ENCODE measurements at places on chromosomes 16 and 17.

- peak; percentile 29 for DNase-seq
These were observed 16.2 kb upstream of the MRC2 start for GRCh38 chr17:62611292-62611691.

DNA sequence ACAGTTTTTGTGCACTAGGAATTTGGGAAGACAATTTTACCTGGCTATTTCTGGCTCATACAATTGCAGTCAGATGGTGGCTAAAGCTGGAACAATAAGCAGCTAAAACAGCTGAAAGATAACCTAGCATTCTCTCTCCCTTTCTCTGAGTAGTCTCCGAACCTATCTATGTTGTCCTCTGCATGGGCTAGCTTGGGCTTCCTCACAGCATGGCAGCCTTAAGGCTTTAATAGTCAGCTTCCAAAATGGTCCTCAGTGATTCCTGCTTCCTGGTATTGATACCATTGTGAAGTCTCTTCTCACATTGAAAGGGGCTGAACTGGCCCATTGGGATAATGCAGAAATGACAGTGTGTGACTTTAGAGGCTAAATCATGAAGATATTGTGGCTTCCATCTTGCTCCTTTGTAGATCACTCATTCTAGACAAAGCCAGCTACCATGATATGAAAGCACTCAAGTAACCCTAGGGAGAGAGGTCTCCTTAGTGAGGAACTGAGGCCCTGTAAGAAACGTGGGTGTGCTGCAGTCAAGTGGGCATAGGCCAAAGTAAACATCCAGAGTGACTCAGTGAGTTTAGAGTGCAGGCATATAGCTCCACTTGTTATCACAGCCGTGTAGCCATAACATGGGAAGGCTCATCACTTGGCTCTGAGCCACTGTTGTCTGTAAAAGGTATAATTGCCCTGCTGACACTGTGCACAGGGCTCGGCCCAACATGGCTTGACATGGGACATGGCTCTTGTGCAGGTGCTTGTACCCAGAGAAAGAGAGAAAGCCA lies 5.5 kb upstream of the VKORC1 start:
- no peak for DNase-seq

GRCh38 chr16:9351440-9351839 lies 260.0 kb downstream of the HAPSTR1 start:
- no peak for DNase-seq

DNA sequence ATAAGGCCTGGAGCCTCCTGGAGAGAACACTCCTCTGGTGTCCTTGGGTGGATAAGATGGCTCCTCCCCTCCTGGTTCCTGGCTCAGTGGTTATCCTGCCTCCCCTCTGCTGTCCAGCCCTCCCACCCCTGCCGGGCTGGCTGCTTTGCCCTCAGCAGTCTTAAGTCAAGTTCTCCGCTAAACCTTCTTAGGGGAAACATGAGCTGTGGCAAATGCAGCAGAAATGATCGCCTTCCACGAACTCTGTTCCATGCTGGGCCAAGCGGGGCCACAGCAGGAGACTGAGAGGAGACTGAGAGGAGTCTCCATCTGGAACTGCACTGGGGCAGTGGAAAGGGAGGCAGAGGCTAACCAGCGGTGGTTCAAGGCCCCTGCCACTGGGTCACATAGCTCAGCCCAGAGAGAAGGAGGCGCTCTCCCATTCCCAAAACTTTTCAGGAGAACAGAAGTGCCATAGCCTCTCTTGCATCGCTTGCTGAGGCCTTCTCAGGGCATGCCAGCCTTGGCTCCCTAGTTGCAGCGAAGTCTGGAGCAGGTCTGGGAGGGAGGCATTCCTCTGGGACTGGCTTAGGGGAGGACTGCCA lies 26.9 kb downstream of the TNS4 start:
- DNase-seq, result no peak

DNA sequence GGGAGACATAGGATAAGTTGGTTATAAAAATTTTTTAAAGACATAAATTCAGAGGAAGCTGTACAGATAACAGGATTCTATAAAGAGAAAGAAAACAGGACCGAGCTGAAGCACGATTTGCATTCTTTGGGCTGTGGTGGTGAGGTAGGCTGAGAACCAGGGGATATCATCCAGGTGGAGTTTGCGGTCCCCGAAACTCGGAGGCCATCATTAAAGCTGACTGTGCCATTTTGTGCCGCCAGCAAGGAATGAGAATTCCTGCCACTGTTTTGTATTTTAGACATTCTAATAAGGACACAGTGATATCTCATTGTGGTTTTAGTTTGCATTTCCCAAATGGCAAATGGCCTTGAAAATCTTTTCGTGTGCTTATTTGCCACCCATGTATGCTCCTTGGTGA lies 197.9 kb downstream of the IRF8 start:
- DNase-seq, result no peak

GRCh38 chr17:75759457-75759856 lies 5.5 kb downstream of the GALK1 start:
- no peak for DNase-seq

GRCh38 chr17:39678340-39679116 lies 9.3 kb downstream of the PGAP3 start:
- DNase-seq, result no peak

DNA sequence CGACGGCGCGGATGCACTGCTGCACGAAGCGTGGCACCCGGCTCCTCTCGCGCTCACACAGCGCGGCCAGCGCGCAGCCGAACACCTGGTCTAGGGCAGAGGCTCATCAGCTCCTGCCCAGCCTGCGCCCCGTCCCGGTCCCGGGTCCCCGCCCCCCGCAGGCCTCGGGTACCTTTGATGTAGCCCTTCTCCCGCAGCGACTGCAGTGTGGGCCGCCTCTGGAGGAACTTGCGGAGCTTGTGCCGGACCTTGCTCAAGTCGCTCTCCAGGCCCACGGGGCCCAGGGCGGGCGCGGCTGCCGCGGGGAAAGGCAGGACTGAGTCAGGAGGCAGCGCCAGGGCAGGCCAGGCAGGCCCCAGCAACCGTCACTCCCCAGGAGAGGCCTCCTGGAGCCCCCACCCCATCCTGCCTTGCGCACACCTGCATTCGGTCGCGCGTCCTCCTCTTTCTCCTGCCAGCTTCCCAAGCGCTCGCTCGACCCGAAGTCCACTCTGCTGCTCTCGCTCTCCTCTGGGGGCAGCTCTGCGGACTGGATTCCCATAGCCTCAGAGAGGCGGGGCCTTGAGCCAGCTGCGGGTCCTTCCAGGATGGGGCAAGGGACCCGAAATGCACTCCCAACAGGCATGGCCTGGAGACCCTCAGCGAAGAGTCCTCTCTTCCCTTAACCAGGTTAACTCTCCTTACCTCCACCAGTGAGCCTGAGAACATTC lies 36.0 kb downstream of the ARHGAP27 start:
- DNase-seq, result no peak

- DNase-seq, result no peak
These were observed 5.8 kb downstream of the IRX3 start for GRCh38 chr16:54280751-54281150.

GRCh38 chr17:77824780-77825280 lies 133.7 kb upstream of the TNRC6C start:
- DNase-seq, result no peak

GRCh38 chr16:11624205-11624604 lies 37.5 kb upstream of the LITAF start:
- no peak for DNase-seq

- DNase-seq, result no peak
These were observed 358.0 kb downstream of the C16orf95 start for GRCh38 chr16:86959091-86959651.

DNA sequence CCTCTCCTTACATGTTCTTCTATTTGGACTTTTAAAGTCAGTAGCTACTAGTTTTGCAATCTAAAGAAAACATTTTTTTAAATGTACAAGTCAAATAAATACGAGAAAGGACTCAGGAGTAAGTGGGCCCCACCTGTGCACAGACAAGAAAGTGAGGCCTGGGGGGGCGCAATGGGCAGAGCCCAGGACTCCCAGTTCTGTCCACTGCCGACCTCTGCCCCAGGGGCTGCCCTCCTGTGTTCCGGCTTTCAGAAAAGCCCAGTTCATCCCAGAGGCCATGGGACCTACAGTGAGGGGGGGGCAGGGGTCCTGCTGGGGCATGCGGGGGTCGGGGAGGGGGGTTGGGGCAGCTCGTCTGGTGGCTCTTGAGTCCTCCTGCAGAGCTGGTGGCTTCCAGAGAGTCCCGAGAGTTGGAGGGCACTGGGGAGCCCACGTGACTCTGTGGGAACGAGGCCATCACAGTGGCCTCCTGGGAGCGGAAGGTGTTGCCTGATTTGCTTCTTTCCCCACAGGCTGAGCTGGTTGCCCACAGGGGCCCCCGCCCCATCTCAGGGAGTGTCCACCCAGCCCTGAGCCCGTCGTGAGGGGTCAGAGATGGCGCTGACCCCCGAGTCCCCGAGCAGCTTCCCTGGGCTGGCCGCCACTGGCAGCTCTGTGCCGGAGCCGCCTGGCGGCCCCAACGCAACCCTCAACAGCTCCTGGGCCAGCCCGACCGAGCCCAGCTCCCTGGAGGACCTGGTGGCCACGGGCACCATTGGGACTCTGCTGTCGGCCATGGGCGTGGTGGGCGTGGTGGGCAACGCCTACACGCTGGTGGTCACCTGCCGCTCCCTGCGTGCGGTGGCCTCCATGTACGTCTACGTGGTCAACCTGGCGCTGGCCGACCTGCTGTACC lies 2.4 kb downstream of the UTS2R start:
- no peak for DNase-seq

- no peak for DNase-seq
These were observed 3.6 kb downstream of the RNF166 start for GRCh38 chr16:88702371-88703210.

GRCh38 chr17:32100971-32101631 lies 41.2 kb upstream of the RHOT1 start:
- DNase-seq, result no peak

DNA sequence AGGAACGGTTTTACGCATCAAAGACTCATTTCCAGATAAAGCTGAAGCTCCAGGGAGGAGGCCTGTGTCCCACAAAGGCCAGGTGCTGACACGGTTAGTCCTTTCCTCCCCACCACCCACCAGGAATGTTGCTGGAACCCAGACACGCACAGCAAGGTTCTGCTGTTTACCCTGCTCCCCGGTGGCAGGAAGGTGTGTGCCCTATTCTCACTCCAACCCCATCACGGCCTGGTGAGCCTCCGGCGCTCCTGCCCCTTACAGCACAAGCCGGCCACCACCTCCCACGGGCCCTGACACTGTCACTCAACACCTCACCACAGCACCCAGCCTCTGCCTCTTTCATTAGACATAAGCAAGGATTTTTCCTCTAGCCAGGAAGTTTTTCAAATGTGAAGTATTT lies 47.8 kb downstream of the ANKRD11 start:
- DNase-seq, result no peak

- DNase-seq, result no peak
These were observed 970 bp upstream of the HSD11B2 start for GRCh38 chr16:67429799-67430503.

- no peak for DNase-seq
These were observed 338.2 kb upstream of the TNRC6C start for GRCh38 chr17:77620282-77620681.

DNA sequence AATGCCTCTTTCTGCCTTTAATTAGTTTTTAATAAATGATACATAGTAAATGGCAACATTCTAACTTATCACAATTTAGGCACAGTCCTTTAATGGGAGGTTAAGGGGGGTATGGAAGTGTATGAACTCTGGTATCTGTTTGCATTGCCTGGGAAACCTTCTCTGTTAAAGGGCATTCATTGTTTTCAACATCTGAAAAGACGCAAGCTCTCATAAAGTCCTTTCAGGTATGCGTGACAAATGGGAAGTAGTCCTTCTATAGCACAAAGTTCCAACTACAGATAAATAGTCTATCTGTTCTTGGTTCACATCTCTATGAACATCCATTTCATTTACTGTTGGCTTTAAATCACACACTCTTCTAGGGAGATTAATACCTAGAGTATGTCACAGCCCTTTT lies 298.0 kb upstream of the PMFBP1 start:
- no peak for DNase-seq

DNA sequence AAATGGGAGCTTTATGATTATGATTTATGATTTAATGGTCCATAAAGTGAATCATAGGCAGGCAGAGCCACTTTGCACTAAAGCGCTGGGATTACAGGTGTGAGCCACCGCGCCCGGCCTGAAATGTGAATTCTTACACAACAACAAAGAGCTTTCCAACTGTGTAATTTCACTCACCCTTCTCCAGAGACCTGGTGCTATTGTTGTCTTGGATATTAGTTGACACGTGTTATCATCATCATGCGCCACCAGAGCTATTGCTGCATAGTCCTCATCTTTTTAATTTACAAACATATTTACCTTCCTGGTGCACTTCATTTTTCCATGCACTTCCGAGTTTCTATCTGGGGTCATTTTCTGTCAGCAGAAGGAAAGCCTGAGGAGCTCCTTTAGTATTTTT lies 4.8 kb upstream of the UTS2R start:
- no peak for DNase-seq

GRCh38 chr16:56334761-56335160 lies 90.6 kb downstream of the AMFR start:
- no peak for DNase-seq

GRCh38 chr17:42132941-42133340 lies 10.3 kb downstream of the HSPB9 start:
- no peak for DNase-seq

DNA sequence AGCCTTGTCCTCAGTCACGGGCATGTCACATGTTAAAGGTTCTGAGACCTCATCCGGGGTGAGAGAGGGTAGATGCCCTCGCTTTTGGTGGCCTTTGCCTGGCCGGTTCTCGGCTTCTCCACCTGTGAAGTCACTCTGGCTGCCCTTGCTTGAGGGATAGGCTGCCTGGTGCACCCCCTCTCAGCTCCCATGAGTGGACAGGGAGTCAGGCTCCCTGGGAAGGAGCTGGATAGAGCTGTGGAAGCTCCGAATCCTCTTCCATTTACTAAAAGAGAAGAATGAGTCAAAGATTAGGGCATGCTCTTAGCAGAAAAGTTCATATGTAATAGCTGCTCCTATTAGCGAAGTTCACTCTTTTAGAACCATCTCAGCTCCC lies 142.0 kb downstream of the IRX3 start:
- no peak for DNase-seq

GRCh38 chr17:46815474-46816353 lies 2.8 kb downstream of the WNT3 start:
- DNase-seq, result no peak

GRCh38 chr17:61477204-61477834 lies 25.1 kb downstream of the TBX4 start:
- no peak for DNase-seq

GRCh38 chr17:75352079-75352569 lies 53.4 kb downstream of the GRB2 start:
- no peak for DNase-seq

- no peak for DNase-seq
These were observed 18.3 kb downstream of the CIITA start for GRCh38 chr16:10895053-10895946.

Data from CD4-positive, alpha-beta T cell treated with Interleukin-21 for 1 hour (primary cell).